Body of pancreas (tissue), 4 donors: ENCODE measurements at places on chromosomes 12 and 14.
A peak's percentile ranks its signal among the peaks of the same experiment; 100 is the strongest.

DNA sequence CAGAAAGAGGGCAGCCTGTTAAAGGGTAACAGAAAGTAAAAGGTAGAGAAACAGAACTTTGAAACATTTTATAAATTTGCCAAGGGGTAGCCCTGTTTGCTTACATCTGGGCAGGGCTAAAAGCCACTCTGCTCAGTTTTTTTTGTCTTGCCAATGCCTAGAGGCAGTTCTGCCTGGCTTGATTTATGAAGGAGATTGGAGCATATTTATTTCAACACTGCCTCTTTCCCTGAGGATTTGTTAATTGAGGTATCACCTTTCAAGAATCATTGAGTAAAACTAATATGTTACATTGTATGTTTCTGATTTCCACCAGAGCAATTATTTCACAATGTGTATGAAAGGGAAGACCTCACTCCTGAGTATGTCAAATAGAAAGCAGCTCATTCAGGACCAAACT, 160.8 kb downstream of the GXYLT1 start:
- DNase-seq, result no peak

- DNase-seq, result no peak
These were observed 40.8 kb upstream of the CSRP2 start for GRCh38 chr12:76919383-76920171.

- no peak for DNase-seq
These were observed 121.4 kb upstream of the HIF1A start for GRCh38 chr14:61573748-61574513.

- no peak for DNase-seq
These were observed 86.8 kb upstream of the TMEM132C start for GRCh38 chr12:128180166-128180565.

- no peak for DNase-seq
These were observed 9.3 kb downstream of the ST8SIA1 start for GRCh38 chr12:22325218-22325617.

DNA sequence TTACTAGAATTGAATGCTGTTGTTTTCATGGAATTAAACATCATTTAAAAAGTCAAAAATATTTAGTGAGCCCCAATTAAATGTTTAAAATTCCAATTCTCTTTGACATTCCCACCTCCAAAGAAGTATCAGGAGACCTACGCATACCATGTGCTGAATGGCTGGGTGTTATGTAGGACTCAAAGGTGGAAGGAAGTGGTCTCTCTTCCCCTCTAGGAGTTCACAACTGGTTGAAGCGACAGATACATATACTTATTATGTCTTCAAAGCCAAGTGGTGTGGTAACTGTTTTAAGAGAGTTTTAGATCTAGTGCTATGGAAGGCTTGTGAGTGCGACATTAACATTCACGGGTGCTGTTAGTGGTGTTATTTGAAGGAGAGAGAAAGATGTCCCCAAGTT, 464.0 kb downstream of the ATP23 start:
- no peak for DNase-seq

- DNase-seq, result no peak
These were observed 200.6 kb upstream of the MGAT4C start for GRCh38 chr12:86456776-86457175.

DNA sequence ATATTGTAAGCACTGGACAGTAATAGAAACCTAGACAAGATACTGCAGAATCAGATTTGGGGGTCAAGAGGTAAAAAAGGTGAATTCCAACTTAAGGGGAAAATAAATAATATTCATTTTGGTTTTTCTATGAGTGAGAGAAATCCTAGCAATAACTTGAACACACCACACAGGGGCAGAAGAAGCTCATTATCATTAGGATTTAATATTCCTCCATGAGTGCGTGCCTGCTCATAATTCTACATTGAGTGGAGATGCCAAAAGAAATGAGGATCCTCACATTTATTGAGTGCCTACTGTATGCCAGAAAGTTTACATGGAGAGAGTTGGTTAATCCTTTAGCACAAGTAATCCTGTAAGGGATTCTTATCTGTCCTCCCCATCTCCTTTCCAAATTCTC, 40.5 kb upstream of the C14orf132 start:
- no peak for DNase-seq

DNA sequence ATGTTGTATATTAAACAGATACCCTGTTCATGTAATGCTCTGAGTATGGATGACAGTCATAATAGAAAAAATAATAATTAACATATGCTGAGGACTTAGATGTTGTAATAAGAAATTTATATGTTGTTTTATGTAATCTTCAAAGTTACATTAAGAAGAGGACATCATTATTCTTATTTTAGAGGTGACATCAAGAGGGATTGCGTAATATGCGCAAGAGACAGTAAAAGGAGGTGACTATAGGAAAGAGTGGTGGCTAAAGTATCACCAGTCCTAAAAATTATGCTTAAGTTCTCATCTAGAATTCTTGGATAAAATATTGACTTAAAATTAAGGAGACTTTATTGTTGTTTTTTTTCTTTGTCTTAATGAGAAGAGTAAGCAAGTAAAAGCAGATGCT, 323.9 kb downstream of the KCNC2 start:
- no peak for DNase-seq

- no peak for DNase-seq
These were observed 43.5 kb downstream of the FLRT2 start for GRCh38 chr14:85573406-85573805.

DNA sequence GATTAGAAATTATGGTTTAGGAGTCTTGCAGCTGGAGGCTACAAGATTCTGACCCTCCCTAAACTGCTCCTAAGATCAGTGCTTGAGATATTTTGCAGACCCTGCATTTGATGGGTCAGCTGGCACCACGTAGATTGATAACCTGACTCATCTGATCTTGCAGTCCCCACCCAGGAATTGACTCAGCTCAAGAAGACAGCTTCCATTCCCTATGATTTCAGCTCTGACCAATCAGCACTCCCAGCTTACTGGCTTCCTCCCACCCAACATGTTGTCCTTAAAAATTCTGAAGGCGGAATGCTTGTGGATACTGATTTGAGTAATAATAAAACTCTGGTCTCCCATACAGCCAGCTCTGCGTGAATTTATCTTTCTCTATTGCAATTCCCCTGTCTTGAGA, 23.2 kb upstream of the MTHFD1 start:
- no peak for DNase-seq

DNA sequence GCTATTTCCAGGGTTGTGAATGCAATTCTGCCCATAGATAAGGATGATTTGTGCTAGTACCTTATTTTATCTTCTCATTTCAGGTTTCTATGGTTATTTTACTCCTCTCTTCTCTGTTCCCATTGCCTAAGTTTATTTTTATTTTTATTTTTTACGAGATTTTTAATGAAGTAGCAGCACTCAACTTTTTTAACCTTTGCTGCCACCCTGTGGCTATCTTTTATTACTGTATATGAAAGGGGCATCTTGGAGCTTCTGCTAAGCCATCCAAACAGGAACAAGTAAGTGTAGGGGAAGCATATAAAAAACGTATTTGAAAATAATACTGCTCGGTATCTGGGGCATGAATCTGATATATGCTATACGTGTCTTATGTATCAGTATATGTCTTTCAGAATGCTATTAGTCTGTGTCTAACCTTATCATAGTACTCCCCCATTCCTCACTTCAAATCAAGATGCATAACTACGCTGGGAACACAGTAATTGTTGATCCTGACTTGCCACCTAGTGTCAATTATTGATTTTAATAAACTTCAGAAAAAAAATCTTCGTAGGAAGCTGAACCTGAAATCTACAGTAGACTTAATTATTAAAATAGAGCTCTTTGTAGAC, 60.3 kb downstream of the KLRG1 start:
- DNase-seq, result no peak

- no peak for DNase-seq
These were observed 172.3 kb upstream of the PTPRQ start for GRCh38 chr12:80271780-80272179.

DNA sequence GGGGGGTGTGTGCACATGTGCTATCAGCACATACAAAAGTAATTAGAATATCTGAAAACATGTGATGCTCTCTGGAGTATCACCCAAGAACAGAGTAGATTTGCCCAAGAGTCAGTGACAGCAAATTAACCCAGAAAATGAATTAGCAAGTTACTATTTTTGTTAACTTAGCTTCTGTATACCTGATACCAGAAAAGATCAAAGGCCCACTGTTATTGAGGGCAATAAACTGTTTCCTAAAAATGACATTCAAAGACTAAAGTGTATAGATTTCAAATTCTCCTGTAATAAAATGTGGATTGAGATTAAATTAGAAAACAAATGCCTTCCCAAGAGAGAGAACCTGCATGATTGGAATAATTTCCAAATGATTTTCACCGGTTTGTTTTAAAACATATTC, 184.7 kb downstream of the MED13L start:
- DNase-seq, result no peak

DNA sequence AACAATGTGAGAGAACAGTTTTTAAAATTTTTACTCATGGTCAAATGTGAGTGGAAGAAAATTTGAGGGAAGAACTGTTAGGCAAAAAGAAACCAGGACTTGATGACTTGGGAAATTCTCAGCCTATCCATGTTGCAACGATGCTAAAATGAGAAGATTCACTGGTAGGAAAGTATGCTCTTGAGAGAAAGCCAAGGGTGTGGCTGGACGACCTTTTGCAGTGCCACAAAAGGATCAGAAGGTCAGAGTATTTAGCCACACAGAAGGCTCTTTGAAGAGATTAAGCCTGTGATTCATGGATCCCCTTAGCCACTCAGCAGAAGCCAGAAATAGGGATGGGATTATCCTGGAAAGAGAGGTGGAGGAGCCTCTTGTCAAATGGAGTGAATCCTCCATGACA, 336.8 kb downstream of the LRIG3 start:
- DNase-seq, result no peak

- DNase-seq, result no peak
These were observed 1107.3 kb downstream of the TMEM121 start for GRCh38 chr14:106633721-106634120.

DNA sequence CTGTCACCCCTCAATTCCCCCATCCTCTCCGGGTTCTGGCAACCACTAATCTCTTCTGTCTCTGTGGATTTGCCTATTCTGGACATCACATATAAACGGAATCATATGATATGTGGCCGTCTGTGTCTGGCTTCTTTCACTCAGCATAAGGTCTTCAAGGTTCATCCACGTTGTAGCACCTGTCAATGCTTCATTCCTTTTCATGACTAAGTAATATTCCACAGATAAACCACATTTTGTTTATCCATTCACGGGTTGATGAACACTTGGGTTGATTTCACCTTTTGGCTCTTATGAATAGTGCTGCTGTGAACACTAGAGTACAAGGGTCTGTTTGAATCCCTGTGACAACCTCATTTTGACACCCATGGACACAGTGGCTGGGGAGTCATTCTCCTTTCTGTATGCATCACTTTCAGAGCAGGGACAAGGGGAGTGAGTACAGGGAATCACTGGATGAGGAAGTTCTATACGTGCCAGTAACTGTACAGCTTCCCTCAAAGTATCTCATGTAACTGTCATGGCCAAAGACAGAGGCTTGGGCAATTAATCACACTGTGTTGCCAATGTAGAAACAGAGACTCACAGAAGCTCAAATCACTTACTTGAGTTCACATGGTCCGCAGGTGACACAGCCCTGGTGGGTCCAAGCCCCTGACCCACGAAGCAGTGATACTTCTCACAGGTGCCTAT, 10.9 kb upstream of the TESC start:
- DNase-seq, result no peak

- DNase-seq, result no peak
These were observed 55.0 kb upstream of the NELL2 start for GRCh38 chr12:44930972-44931600.

DNA sequence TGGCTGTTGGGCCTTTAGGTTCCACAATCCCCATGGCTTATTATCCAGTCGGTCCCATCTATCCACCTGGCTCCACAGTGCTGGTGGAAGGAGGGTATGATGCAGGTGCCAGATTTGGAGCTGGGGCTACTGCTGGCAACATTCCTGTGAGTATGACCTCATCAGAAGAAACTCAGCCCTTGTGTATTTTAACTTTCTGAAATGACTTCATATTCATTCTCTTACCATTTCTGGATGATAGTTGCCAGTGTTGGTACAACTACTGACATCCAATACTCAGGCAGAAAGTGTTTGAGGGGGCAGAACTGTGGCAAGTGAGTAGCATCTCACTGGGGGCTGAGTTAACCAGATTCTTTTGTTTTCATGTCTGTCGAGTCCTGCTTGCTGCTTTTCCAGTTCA, 2.3 kb downstream of the DAZAP2 start:
- no peak for DNase-seq

DNA sequence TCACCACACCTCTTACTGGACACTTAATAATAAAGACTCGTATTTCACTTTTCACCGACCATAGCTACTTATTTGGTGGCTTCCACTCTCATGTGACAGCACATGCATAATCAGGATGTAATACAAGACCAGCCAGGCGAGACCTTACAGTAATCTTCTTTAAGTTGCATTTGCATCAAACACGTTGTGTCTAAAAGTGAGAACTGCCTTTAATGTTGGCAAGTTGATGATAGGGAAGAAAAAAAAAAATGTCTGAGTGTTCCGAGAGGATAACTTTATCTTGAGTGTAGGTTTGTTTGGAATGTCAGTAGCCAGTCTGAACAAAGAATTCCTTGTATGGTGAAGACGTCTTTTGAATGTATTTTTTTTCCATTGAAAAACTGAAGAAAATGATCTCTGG, 440.4 kb downstream of the ADAMTS20 start:
- no peak for DNase-seq

DNA sequence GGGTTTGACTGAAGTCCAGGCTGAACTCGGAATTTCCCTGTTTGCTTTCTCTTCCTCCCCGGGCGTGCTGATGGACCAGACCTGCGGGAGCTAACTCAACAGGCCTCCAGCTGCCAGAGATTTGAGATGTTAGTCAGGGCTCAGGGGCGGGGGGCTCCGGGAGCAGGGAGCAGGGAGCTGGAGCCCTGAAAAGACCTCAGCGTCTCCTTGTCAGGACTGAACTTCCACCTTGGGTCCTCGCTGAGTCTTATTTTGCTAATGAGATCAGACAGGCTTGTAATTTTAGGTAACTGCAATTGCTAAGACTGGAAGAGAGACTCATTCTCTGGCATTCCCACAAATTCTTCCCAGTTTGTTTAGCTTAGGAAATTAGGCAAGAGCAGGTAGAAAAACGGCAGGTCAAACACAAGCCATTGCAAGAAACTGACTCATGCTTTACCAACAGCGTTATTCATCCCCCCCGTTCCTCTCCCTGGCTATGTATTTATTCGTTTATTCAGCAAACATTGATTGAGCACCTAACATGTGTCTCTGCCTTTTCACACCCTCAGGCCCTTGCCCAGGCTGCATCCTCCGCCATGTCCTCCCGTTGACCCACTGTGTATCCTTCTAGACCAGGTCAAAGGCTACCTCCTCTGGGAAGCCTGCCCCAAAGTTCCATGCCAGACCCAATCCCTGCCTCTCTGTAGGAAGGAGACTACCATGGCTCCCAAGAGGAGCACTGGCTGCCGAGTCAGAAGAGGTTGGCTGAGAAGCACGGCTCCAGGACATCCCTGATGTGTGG, 80.4 kb upstream of the DIO3 start:
- peak; percentile 40 for DNase-seq

- no peak for DNase-seq
These were observed 200.4 kb downstream of the PTPRO start for GRCh38 chr12:15522574-15523187.

DNA sequence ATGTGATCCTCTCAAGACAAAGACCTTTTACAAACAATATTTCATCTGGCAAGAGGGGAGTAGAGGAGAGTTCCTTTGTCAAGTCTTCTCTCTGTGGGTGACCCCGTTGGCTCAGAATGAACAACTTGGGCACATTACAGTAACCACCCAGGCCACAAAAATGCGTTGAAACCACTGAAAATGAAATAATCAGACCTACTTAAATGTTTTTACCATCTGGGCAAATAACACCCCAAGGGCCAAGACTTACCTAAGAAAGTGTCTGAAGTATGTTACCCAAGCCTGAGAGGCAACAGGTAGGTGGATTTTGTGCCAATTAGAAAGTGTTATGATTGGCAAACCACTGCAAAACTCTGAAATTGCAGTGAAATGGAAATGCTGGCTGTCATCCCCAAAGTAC, 1.3 kb downstream of the TC2N start:
- DNase-seq, result no peak
